ENCODE measurements at places on chromosomes 16 and 17.

DNA sequence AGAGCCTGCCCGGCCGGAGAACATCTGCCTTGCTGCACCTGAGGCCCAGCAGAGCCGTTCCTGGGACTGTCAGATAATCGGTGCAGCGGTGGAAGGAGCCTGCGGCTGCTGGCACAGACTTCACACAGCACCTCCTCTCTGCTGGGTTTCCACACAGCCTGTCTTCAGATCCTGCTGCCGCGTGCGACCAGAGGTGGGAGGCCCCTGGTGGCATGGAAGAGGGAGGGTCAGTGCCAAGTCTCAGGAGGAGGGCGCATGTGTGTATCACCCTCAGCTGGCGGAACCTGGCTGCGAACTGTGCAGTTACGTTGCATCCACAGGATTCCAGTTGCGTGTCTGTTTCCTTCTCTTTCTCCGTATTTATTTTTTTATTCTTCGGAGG lies 3.3 kb downstream of the CDK5R1 start:
- DNase-seq = no peak

- no peak for DNase-seq
Observed at GRCh38 chr17:38448208-38448771, 20.0 kb downstream of the ARHGAP23 start.

DNA sequence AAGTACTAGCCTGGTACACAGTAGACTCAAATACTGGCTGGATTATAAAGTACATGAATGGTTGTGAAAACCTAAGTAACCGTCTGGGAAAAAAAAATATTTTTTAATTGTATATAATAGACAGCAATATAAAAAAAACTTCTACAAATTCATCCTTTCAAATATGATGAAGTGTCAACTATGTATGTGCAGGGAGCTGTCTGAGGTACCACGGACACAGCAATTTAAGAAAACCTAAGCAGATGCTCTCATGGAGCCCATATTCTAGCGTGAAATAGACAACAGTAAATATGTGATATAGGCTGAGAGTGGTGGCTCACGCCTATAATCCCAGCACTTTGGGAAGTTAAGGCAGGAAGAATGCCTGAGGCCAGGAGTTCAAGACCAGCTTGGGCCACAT lies 104.6 kb downstream of the TTC19 start:
- DNase-seq = no peak

- no peak for DNase-seq
Observed at GRCh38 chr17:74972107-74972972, at the start of gene HID1. Gene HID1 (minus strand): TSS chr17:74972759. CDS start chr17:74972656, 103 bp downstream.

DNA sequence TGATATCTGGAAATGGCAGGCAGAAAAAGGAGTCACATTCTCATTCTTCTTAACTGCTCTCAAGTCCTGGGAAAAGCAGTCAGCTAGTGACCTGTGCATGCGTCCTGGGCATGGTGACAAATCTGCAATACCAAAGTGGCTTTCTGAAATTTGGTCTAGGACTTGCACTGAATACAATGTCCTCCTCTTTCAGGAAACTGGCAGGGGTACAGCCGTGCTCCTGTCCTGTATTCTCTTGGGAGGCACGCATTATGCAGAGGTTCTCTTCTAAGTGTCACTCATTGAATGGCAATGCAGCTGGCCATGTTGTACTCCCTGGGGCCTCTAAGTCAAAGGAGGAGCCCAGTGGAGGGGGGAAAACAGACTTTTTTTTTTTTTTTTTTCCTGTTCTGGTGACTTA lies 10.6 kb downstream of the PHF12 start:
- no peak for DNase-seq

- DNase-seq = no peak
Observed at GRCh38 chr16:11104168-11105037, 151.6 kb downstream of the SOCS1 start.

- peak; percentile 56 for DNase-seq
Observed at GRCh38 chr17:8079291-8080207, 8.0 kb downstream of the ALOX12B start.

GRCh38 chr17:6070913-6071511 lies 833 bp downstream of the WSCD1 start:
- peak; percentile 31 for DNase-seq

DNA sequence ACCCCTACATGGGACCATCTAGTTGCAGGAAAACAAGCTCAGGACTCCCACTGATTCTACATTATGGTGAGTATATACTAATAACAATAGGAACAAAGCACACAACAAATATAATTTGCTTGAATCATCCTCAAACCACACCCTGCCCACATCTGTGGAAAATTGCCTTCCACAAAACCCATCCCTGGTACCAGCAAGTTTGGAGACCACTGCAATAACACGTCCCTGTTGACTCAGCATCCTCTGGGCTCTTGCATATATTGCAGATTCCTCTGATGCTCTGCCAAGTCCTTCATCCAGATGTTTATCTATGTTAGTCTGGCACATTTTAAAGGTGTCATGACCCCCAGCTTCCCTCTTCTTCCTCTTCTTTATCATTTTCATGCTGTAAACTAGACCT lies 138.4 kb downstream of the PCTP start:
- no peak for DNase-seq

DNA sequence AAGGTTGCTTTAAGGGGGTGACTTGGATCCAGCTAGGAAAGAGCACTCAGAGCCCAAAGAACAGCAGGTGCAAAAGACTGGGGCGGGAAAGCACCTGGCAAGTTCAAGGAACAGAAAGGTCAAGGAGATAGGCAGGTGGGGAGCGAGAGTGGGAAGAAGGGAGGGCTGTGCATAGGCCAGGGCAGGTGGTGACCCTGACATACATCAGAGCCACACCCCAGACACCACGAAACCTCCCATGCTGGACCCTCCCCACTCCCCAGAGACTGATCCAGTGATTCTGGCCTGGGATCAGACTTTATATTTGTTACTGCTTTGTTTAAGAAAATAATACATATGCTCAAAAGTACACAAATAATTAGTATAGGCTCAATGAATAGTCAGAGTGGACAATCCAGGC lies 48.5 kb upstream of the RBFOX3 start:
- DNase-seq = no peak

- DNase-seq = no peak
Observed at GRCh38 chr16:54163197-54163843, 123.3 kb downstream of the IRX3 start.

DNA sequence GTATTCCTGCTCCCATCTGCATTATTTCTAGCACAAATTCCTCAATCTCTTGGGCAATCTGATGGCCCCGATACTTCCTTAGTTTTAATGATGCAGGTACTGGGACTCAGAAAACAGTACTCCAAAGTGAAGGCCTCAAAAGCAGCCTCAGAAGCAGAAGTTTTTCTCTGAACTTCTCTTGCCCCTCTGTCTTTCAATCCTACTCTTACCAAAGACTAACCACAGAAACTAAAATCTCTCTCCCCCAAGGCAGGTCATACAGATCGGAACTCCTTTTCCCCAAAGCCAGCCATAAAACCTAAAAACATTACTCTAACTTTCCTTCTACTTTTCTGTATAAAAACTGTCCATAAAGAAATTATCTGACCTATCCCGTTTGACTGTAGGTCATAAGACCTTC lies 103.5 kb downstream of the HS3ST3A1 start:
- no peak for DNase-seq
